Mesothelial cell of epicardium (in vitro differentiated cells): ENCODE measurements at places on chromosomes 2 and 18. TPM values are rescaled to one million over a fixed set of nuclear protein-coding genes. Genes with fewer than 3 reads are reported as not detected.

DNA sequence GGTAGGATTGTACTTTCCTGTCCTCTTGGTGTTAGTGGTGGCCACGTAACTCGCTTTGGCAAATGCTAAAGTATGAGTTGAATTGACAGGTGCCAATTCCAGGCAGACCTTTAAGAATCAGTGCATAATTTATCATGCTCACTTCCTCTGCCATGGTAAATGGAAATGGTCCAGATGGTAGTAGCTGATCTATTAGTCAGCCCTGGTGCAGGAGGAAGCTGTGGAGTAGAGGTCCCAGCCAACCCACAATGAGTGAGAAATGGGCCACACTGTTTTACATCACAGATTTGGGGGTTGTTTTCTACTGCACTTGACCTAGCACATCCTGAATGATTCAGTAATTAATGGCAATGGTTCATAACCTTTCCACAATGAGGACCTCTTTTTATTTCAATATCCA is 104.4 kb downstream of the RGPD3 start:
- no peak for DNase-seq

GRCh38 chr2:57536535-57537231 is 509.9 kb upstream of the VRK2 start:
- no peak for DNase-seq

DNA sequence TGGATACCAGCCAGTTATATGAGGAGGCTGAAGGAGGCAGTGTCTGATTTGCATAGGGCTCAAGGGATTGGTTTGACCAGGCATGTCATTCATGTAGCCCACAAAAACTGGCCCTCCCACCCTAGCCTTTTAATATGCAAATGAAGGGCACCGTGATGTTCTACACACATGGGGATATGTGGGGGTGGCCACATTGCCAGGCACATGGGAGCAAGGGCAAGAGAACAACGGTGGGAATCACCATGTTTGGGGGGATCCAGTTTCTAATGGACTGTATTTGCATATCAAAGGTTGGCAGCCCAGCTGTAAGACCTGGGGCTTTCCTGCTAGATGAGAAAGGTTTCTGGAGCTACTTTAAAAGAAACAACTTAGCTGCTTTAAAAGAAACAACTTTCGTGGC is 65.1 kb upstream of the SLC25A52 start:
- no peak for DNase-seq

- DNase-seq = no peak
These were observed 64.4 kb downstream of the GREB1 start for GRCh38 chr2:11598228-11598731.

DNA sequence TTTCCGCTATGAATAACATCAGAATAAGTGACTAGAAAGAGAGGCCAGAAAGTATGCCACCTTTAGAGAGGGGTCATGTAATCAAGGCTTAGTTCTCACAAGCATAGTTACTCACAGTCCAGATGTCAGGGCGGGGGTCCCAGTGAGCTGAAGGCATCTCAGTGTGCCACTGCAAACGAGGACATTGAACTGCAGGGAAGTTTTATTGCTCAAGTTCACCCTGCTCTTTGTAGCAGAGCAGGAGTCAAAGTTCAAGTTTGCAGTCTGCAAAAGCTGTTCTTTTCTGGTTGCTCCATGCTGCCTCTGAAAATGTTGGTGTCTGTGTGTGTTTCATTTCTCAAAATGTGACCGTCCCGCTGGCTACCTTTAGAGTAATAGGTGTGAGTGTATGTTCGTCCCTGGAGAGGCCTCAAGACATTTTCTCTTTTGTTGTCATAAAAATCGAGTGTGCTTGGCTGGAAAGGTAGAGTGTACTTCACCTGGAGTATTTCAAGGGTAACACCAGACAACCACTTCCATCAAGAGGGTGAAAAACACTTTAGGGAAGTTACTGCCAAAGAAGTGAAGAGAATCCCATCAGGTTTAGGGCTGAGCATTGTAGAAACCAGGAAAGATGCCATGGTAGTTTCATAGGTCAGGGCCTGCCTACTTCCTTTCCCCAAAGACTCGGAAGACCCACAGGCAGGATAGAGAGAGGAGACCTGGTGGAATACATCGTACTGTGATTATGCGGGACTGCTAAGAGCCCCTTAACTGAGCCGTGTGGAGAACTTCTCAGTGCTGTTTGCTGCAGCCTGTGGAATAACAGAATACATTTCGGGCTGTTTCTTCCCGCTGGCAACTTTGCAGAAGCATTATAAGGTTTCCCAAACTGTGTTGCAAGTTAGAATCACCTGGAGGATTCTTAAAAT is 89.9 kb downstream of the LYPD6 start:
- no peak for DNase-seq

- no peak for DNase-seq
These were observed 47.1 kb downstream of the EFR3B start for GRCh38 chr2:25088817-25089516.

DNA sequence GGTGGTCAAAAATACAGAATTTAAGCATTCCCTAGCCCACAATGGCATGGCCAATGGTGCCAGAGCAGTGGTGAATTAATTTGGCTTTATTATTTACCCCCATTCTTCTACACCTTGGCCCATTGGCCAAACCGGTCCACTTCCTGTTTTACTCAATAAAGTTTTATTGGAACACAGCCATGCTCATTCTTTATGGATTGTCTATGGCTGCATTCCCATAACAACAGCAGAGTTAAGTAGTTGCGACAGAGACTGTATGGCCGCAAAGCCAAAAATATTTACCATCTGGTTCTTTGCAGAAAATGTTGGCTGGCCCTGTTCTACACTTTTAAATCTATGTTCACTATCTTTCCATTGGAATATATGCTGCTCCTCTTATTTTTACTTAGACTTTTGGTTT is 130.3 kb upstream of the CCDC68 start:
- no peak for DNase-seq

GRCh38 chr2:141720476-141720875 is 410.3 kb downstream of the LRP1B start:
- no peak for DNase-seq

- no peak for DNase-seq
These were observed 19.0 kb upstream of the CCNYL1 start for GRCh38 chr2:207692206-207693065.

GRCh38 chr2:44358503-44358902 is 2.8 kb downstream of the PREPL start:
- no peak for DNase-seq

DNA sequence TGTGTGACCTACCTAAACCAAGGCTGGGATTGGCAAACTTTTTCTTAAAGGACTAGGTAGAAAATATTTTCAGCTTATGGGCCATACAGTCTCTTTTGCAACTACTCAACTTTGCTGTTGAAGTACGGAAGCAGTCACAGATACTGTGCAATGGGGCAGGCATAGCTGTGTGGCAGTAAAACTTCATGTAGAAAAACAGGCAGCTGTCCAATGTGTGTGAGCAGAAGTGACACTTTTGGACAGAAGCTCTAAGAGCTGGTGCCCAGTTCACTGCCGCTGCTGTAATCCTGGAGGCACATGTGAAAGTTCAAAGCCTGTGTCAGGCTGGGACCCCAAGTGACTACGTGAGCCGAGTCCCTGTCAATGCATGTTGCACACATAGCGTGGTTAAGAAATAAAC is 46.7 kb downstream of the MAPK4 start:
- no peak for DNase-seq

Gene TIGD1
- total RNA-seq = 11.0 to 12.2 TPM (median 11.2 TPM) in 3 replicates

Gene VAMP5
- 2.5 to 3.7 TPM (median 3.4 TPM) in 3 replicates for total RNA-seq

Gene NR4A2
- total RNA-seq = 1.6 to 2.1 TPM (median 1.7 TPM) in 3 replicates

Gene FEV
- 0.16 to 0.29 TPM (median 0.22 TPM) in 3 replicates for total RNA-seq

Gene TFCP2L1
- total RNA-seq = 0.13 to 0.54 TPM (median 0.16 TPM) in 3 replicates

Gene COLEC11
- total RNA-seq = 9.8 to 10.8 TPM (median 10.1 TPM) in 3 replicates
